ENCODE measurements at places on chromosomes 3 and 15.

DNA sequence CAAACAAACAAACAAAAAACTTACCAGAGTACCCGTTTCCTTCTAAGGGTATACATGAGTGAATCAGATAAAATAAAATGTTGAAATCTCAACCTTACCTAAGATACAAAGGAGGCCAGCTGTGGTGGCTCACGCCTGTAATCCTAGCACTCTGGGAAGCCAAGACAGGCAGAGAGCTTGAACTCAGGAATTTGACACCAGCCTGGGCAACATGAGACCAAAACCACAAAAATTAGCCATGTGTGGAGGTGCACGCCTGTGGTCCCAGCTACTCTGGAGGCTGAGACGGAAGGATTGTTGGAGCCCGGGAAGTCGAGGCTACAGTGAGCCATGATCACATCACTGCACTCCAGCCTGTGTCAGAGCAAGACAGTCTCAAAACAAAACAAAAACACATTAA is 11.0 kb upstream of the FAM219B start:
- no peak for DNase-seq

GRCh38 chr3:168162172-168162571 is 66.4 kb upstream of the GOLIM4 start:
- no peak for DNase-seq

GRCh38 chr3:148128136-148128535 is 569.6 kb upstream of the AGTR1 start:
- DNase-seq: no peak

DNA sequence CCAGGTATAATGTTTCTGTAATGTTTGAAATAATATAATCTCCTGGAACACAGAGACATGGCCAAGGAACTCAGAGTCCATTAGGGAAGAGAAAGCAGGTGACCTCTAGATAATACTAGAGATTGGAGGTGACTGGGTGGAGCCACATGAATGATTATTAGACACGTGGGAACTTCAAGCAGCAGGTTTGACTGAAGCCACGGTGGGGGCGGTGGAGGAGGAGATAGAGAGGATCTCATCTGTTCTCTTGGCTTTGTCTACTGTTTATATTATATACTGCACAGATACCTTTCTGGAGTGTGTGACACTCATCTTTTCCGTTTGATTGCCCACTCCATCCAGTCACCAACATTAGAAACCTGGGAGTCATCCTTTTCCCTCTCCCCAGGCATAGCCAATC is 33.7 kb downstream of the KIF7 start:
- DNase-seq: no peak

DNA sequence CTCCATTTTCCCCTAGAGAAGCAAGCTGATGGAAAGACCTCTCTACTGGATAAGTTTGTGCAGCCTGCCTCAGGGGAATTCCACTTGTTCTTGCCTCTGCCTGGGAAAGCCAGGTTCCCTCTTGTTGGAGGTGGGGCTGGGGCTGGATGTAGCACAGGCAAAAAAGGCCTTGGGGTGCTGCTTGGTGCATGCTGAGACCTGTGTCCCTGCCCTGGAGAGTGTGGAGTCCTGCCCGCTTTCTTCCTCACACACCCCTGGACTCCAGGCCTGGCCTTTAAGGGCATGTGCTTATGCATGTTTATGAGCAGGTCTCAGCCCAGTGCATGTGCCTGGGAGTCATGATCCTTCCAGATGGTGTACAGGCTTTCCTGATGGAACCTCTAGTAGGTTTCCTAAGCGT is 23.5 kb upstream of the JMJD7 start:
- DNase-seq: no peak

DNA sequence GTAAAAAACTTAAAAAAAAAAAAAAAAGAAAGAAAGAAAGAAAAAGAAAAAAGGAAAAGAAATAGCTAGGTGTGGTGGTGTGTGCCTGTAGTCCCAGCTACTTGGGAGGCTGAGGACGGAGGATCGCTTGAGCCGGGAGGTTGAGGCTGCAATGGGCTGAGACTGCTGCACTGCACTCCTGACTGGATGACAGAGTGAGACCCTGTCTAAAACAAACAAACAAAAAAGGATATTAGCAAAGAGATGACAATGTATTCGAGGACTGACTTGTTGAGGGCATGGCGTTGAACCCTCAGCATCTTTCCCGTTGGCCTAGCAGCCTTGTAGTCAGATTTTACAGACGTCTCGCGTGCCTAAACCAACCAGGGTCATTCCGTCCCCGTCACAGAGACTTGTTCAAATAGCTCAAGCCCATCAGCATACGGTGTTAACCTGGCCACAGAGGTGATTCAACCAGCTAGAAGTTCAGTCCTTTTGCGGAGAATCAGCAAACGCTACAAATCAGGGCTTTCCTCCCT is 528 bp upstream of the NIT2 start:
- no peak for DNase-seq

DNA sequence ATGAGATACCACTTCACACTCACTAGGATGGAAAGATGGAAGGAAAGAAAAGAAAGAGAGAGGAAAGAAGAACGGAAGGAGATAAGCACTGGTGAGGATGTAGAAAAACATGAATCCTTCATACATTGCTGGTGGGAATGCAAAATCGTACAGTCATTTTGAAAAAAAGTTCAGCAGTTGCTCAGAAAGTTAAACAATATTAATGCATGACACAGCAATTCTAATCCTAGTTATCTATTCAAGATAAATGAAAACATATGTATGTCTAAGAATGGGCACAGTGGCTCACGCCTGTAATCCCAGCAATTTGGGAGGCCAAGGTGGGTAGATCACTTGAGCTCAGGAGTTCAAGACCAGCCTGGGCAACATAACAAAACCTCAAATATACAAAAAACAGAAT is 59.1 kb downstream of the SENP7 start:
- DNase-seq: no peak

GRCh38 chr3:187694801-187695200 is 7.6 kb downstream of the RTP2 start:
- DNase-seq: no peak

DNA sequence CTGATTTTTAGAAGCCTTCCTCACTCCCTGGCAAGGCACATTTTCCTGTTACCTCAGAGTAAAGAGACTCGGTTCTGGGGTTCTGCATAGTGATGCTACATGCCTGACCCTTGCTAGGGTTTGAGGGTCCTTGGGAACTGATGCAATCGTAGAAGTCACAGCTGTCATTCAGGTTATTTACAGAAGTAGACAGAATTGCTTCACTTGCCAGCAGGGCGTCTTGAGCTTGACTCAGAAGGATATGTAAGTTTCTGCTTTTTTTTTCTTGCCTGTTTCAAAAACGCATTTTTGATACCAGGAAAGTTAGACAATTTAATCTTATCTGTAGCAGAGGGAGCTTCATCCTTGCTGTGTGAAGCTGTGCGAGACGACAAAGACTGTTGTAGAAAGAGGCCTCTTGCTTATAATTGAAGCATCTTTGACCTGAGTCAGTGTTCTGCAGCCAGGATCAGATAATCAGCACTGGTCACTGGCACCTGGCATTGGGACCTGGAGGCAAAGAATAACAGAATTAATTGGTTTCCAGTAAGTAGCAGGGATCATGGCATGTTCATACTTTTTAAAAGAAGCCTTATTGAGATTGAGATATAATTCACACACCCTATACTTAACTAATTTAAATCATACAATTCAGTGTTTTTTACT is 24.8 kb downstream of the CACNA1D start:
- DNase-seq: no peak

GRCh38 chr3:144868506-144868905 is 896.9 kb downstream of the DIPK2A start:
- no peak for DNase-seq

DNA sequence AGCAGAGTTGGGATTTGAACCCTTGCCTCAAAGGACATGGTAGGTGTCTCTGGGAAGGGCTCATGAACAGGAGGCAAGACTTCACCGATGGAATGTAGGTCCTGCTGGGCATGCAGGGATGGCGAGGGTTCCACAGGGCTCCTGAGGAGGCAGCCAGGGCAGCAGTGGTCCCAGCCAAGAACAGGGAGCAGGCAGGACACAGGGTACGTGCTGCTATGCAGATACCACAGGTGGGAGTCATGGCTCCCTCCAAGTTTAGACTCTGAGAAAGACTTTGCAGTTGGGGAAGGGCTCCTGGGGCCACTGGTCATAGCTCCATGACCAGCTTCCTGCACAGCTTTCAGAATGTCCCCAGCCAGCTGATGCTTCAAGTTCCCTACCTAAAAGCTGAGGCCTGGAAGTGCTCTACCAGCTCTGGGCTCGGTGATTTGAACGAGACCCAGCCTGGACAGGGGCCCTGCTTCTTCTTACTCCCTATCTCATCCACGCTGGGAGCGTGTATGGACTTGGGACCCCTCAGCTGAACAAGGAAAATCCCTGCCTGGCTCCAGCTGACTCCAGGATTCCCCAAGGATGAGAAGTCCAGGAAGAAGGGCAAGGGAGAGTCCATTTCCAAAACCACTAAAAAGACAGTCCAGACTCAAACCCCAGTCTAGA is 747 bp downstream of the MYL3 start:
- no peak for DNase-seq

- DNase-seq: no peak
Measured at GRCh38 chr15:99432271-99433025, 133.3 kb upstream of the MEF2A start.

DNA sequence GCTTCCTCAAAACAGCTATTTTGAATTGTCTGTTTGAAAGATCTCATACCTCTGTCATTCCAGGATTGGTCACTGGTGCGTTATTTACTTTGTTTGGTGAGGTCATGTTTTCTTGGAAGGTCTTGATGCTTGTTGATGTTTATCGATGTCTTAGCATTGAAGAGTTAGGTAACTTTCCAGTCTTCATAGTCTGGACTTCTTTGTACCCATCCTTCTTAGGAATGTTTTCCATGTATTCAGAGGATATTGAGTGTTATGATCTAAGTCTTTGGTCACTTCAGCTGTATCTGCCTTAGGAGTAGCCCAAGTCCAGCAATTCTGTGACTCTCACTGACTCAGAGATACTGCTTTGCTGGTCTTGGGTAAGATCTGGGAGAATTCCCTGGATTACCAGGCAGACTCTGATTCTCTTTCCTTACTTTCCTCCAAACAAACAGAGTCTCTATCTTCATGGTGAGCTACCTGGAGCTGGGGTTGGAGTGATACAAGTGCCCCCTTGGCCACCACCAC is 398.6 kb downstream of the ZIC4 start:
- DNase-seq: no peak

DNA sequence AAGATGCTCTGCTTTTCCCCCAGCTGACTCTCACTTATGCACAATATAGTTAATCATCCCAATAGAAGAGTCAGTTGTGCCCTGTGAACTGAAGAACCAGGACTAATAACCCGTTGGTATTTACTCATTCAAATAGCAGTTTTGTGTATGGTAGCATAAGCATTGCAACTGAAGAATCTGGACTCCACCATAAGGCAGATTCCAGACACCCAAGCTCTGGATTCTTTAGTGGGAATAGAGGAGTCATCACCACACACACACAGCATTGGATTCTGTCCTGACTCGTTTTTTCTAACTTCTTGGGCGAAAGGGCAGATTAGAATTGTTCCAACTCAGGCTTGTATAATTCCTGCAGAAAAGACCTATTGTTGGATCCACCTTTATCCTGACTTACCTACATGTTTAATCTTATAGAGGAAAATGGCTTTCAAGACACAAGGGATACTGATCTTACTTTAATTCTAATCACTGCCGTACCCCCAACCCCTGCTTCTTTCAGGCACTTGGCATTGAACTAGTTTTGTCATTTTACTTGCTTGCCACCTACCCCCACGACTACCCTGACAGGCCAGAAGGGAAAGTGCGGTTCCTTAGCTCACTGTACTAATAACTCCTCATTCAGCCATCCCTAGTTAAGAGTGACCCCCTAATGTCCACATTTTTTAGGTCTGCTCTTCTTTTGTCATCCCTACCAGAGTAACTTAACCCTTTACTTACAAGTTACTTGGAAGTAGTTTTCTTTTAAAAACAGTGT is 42.3 kb downstream of the NKIRAS1 start:
- no peak for DNase-seq

DNA sequence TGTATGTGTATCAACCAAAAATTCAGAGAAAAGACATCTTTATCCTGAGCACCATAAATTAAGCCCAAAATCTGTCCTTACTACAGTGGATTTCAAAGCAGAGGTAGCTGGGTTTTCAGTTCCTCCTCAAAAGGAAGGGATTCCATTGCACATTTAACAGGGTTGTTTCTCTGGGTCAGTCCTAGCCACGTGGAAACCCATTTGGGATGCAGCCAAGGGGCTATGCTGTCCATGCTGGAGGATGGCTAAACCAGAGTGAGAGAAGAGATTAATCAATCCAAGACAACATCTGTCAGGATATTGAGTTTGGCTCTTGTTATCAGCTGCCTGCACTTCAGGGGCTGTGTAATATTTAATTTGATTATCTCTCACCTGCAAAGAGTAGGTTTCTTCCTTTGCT is 28.1 kb downstream of the LSAMP start:
- no peak for DNase-seq

GRCh38 chr15:68687136-68687735 is 108.4 kb downstream of the CORO2B start:
- DNase-seq: no peak

DNA sequence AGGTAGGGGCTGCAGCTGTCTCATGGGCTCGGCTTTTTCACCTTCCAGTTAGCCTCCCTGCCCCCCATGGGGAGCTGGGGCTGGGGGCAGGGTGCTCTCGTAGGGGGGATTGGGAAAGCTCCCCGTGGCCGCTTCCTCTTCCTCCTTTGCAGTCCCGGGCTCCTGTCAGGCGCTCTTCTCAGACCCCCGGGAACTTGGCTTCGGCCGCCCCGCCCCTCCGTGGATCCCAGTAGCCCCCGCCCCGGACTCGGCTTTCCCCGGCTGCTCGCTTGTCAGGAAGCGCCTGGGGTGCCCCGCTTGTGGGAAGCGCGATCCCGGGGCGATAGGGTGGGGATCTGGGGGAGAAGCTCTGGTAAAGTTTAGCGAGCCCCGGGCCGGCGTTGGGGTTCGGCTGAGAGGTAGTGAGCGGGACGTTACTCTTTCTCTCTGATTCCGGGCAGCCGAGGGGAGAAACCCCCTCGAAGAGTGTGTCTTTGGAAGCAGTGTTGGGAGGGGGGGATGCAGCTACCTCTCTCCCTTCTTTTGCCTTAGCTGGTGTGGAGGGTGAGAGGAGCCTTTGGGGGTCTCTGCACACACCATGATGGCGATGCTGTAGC is 611 bp downstream of the PIAS1 start:
- DNase-seq: peak; percentile 18

- no peak for DNase-seq
Measured at GRCh38 chr3:155218462-155218861, 75.0 kb downstream of the STRIT1 start.

GRCh38 chr15:67564968-67565345 is 22.5 kb downstream of the MAP2K5 start:
- DNase-seq: no peak

DNA sequence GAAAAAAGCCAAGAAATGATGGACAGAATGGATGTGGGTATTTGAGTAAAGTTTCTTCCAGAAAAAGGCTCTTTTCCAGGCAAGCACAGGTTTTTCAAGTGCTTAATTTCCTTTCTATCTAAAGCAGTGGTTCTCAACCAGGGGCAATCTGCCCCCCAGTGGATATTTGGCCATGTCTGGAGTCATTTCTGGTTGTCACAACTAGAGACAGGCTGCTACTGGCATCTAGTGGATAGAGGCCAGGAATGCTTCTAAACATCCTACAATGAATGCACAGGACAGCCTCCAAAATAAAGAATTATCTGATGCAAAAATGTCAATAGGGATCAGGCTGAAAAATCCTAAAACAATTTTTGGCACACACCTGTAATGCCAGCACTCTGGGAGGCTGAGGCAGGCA is 23.9 kb downstream of the SEC22C start:
- no peak for DNase-seq

Data from nucleus accumbens (tissue), 56 donors.